ENCODE measurements at places on chromosomes 7 and 10. TPM values are rescaled to one million over a fixed set of nuclear protein-coding genes. Genes with fewer than 3 reads are reported as not detected.

DNA sequence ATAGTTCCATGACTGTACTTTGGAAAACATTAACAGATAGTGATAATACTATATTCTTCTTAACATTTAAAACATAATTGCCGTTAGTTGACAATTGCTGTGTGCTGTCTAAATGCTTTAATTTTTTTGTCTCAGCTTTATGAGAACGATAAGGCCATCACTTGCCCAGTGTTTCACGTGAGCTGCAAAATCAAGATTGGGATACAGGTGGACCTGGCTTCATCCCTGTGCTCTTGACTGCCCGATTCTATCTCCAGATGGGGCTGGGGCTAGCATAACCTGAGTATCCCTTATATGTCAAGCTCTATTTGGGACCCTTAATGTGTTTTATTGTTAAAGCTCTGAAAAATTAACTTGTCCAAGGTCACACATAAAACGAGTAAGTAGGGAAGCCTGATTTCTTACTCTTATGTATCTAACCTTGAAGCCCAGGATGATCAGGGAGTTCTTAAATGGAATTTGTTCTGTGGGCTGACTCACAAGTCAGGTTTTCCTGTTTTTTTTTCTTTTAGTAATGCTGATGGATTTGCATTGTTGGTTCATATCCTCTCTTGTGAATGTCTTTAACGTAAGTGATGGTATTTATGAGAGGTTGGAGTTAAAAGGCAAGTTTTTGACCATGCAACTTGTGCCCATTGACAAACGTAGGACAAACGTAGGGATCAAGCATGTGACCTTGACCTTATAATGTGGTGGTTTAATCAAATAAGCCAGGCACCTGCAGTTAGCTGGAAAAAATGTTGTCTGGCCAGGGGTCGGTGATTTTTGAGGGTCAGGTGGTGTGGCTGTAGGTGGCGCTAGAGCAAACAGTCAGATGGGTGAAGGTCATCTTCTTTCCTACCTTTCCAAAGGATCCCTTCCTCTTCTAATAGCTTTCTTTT, 3.6 kb downstream of the PRKAR2B start:
- DNase-seq: no peak

- no peak for DNase-seq
Observed at GRCh38 chr10:98295401-98295811, 27.4 kb upstream of the LOXL4 start.

The OR6V1 gene
- polyA plus RNA-seq: not detected

The CCDC172 gene
- polyA plus RNA-seq: not detected

The FAM25A gene
- polyA plus RNA-seq: not detected

The MYH16 gene
- polyA plus RNA-seq: not detected

The PIK3AP1 gene
- polyA plus RNA-seq: 0.89 TPM
